Stimulated activated naive CD4-positive, alpha-beta T cell treated with Interleukin-2 at 50 U/mL for 16 hours (primary cell): ENCODE measurements at places on chromosomes 4 and X.

GRCh38 chrX:9458516-9459078, 6.3 kb upstream of the TBL1X start:
- DNase-seq, result no peak

GRCh38 chrX:11059933-11060332, 51.2 kb upstream of the HCCS start:
- no peak for DNase-seq

DNA sequence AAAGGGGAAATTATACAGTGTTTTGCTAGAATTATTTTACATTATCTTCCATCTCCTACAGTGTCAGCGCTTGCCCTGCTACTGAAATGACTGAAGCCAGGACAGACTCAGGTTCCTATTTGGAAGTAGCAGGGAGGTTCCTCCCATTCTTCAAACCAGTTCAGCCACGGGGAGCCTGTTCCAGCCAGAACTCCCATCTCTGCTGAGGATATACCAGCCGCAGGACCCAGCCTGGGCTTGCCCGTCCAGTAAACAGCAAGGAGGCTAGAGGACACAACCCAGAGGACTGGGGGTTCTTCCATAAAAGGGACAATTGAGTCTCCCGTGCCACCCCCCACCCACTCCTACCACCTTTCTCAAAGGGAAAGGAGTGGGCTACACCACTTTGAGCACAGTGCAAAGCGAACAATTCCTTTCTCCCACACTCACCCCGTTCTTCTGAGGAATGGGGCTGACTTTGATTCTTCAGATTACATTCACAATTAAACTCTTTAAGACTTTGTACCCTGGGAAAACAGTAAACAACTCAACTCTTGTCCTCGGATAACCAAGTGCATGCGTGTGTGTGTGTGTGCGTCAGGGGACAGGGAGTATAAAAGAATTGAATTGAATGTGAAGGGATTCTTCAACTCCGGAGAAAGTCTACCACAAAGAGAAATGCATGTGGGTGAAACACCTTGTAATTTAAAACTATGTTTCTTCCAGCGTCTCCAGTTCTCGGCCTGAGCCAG, 31.0 kb upstream of the PPARGC1A start:
- no peak for DNase-seq

DNA sequence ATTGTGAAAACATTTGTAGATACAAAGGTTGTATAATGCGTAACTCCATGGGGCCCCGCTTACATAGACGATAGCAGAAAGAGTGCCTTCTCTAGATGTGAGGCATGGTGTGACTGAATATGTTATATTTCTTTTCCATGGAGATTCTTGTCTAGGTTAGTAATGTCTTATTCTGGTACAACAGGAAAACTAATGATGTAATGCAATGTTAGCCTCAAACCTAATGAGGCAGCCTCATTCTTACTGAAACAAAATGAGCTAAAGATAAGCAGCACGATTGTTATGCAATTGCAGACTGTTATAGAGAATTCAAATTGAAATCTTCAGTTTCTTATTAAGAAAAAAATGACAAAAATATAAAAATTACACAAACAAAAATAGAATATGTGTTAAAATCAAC, 171.1 kb upstream of the ANKRD50 start:
- no peak for DNase-seq

DNA sequence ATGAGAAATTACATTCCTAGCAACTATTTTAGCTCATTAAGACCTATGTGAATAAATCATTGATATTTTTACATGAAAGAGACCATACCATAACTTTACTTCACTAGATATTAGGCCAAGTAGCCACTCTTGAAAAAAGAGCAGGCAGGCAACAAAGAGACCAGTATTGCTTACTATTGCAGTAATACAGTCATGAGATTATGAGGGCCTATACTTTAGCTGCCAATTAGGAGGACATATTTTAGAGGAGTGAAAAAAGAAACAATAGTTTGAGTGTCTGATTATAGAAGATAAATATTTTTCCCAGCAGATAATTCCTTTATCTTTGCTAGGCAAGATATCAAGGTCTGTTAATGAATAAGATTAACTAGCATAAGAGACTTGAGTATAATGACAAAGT, 739.0 kb downstream of the GRID2 start:
- no peak for DNase-seq

DNA sequence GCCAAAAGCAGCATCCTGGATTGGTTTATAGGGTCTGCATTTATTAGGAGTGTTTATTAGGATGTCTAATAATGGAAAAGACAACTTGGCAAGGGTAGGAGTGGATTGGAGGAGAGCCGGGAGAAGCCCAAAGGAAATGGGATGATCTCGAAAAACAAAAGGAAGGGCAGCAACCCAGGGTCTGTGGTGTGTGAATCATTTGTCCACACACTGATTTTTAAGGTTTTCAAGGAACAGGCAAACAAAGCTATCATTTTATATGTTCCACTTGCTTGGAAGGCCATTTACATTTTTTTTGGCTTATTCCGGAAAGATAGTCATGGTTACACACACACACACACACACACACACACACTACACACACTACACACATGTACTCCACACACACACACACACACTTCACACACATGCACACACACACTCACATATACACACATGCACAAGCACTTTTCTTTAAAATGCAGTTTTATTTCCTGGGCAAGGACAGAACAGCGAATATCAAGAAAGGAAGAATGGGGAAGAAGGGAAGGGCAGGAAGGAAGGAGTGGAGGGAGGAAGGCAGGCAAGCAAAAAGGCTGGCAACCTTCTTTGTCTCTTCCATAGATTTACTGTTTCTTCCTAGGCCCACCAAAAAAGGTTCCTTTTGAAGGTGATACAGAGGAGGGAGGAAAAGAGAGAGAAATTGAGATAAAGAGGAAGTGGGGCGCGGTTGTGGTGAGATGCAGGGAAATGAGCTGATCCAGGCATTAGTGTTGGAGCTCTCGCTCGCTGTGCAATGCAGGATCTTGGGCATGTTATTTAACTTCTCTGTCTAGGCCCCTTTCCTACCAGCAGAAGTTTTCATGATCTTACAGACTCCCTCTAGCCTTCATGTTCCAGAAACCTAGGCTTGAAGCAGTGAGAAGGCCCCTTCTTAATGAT, 88.6 kb upstream of the MAML3 start:
- no peak for DNase-seq

GRCh38 chrX:9677098-9677739, 88.4 kb downstream of the GPR143 start:
- DNase-seq, result peak; percentile 11
